Hepatocyte (in vitro differentiated cells): ENCODE measurements at places on chromosomes 7 and 10. TPM values are rescaled to one million over a fixed set of nuclear protein-coding genes. Genes with fewer than 3 reads are reported as not detected.

DNA sequence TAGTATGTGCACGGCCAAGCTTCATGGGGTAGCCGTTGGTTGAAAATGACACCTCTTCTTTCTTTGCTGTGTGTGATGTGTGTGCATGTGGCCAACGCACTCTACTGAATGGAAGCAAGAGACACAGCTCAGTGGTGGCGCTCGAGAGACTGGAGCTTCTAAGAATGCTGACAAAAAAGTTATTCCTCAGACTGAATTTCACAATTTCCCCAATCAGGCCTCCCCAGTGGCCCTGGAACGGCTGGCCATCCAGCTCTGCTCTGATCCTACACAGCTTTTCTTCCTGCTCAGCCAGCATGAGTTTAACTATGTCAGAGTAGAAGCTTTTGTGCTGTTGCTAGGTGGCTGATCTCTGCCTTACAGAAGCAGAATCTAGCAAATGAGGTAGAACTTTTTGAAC lies 186.7 kb upstream of the PLXDC2 start:
- H3K4me1 ChIP-seq, result no peaks in the 10 kb centered on the region
- no peaks in the 10 kb centered on the region for H3K36me3 ChIP-seq
- DNase-seq, result peak; percentile 49
- H3K27ac ChIP-seq, result peak overlapping the region; percentile 24
- no peak overlapping the region for H3K4me3 ChIP-seq

GRCh38 chr10:43064331-43065075 lies 12.4 kb upstream of the RET start:
- no peak for DNase-seq
- H3K36me3 ChIP-seq, result no peaks in the 10 kb centered on the region
- no peak overlapping the region for H3K4me3 ChIP-seq
- no peak overlapping the region for H3K27ac ChIP-seq
- H3K27me3 ChIP-seq, result no peaks in the 10 kb centered on the region

GRCh38 chr7:130301501-130302020 lies 8.6 kb downstream of the CPA4 start:
- no peak overlapping the region for H3K4me3 ChIP-seq
- no peaks in the 10 kb centered on the region for H3K36me3 ChIP-seq
- no peak overlapping the region for H3K27ac ChIP-seq

The SFTPA1 gene
- total RNA-seq, result not detected in 2 replicates

The PTF1A gene
- total RNA-seq, result not detected in 2 replicates

The CDC14C gene
- 0.08 and 0.23 TPM in 2 replicates for total RNA-seq

The PIK3AP1 gene
- total RNA-seq, result 6.5 and 8.4 TPM in 2 replicates

The TECPR1 gene
- total RNA-seq, result 6.0 and 10.7 TPM in 2 replicates
